Cardiac atrium fibroblast (primary cell): ENCODE measurements at places on chromosomes 6 and 20. TPM values are rescaled to one million over a fixed set of nuclear protein-coding genes. Genes with fewer than 3 reads are reported as not detected.

The AIF1 gene
- total RNA-seq, result not detected in 2 replicates

The NKX2-2 gene
- not detected in 2 replicates for total RNA-seq

The TCF15 gene
- not detected in 2 replicates for total RNA-seq

The SLC17A3 gene
- not detected in 2 replicates for total RNA-seq

The NHLRC1 gene
- 1.9 and 2.2 TPM in 2 replicates for total RNA-seq

The SLC12A5 gene
- 2.5 TPM in 1 of 2 replicates, not detected in the other for total RNA-seq
